ENCODE measurements at places on chromosomes 13 and 19.

GRCh38 chr13:112870051-112870331 is 99.0 kb upstream of the MCF2L start:
- no peak for DNase-seq

- no peak for DNase-seq
These were observed 264.0 kb downstream of the TBC1D4 start for GRCh38 chr13:75217949-75218348.

- no peak for DNase-seq
These were observed 434.3 kb downstream of the EFNB2 start for GRCh38 chr13:106101201-106101600.

DNA sequence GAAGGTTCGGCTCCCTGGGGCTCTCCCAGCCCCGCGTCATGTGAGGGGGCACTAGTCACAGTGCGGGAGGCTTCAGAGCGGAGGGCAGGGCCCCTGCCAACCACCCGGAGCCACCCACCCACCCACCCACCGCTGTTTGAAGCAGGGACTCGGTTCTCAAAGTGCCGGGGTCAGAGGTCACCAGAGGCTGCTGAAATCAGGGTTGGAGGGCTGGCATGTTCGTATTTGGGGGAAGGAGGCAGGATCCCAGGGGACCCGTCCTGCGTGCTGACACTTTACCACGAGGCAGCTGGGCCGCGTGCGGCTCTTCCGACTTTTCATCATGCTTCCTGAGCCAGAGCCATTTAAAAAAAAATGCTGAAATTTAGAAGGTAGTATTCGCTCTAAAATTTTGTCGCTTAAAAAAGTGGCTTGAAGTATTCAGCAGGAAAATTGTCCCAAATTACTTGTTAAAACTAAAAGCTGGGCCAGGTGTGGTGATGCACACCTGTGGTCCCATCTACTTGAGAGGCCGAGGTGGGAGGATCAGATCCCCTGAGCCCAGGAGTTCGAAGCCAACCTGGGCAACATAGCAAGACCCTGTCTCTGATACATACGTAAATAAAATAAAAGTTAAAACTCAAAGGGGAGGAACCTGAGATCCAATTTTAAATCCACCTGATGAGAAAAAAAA is 21.2 kb downstream of the ATP11A start:
- DNase-seq = no peak

- DNase-seq = no peak
These were observed 202.6 kb upstream of the SOX21 start for GRCh38 chr13:94914895-94915294.

DNA sequence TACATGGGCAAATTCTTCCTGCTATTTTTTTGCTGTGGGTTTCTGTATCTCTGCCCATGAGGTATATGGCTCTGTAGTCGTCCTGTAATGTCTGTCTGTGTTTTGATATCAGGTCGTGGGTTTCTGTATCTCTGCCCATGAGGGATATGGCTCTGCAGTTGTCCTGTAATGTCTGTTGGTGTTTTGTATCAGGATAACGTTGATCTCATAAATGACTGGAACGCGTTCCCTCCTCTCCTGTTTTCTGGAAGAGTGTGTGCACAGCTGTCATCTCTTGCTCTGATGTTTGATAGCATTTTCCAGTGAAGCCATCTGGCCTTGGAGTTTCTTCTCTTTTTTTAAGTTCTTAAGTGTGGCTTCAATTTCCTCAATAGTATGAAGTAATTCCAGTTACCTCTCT is 57.2 kb downstream of the SOX1 start:
- no peak for DNase-seq

- DNase-seq = no peak
These were observed 8.6 kb downstream of the KDM4B start for GRCh38 chr19:4977299-4978174.

- DNase-seq = no peak
These were observed 7.4 kb downstream of the DBP start for GRCh38 chr19:48629599-48630295.

DNA sequence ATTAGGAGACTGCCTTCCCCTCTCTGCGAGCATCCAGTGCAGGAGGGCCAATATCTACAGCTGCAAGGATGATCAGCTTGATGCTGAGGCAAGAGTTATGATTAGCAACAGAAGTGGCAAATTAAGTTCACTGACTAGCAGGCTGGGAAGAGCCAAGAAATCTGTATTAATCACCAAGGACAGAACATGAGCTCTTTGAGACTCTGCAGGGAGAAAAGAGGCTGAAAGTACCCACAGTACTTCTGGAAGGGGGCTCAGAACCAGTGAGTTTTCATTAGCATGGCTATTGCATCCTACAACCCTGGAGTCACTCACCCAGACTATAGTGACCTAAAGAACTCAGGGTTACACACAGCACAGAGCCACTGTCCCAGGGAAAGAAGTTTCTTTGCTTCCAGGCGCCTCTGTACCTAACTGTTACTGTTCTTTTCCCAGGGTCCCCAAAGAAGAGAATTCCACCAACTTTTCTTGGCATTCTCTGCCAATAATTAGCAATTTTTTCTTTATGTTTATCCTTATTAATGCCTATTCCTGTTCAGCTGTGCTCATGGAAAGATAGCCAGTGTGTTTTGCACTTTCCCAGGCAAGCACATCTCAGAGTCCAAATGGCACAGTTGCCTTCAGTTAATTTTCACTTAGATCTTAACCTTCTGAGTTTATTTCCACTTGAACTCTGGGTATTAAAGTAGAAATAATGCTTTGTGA is 25.8 kb upstream of the MEDAG start:
- no peak for DNase-seq

GRCh38 chr13:27920677-27921420 is 1.0 kb downstream of the PDX1 start:
- no peak for DNase-seq

- no peak for DNase-seq
These were observed 24.7 kb upstream of the GPR183 start for GRCh38 chr13:99331881-99332293.

GRCh38 chr19:5166262-5166661 is 174.3 kb downstream of the PTPRS start:
- no peak for DNase-seq

- no peak for DNase-seq
These were observed 92.7 kb upstream of the SLC7A1 start for GRCh38 chr13:29688193-29688592.

DNA sequence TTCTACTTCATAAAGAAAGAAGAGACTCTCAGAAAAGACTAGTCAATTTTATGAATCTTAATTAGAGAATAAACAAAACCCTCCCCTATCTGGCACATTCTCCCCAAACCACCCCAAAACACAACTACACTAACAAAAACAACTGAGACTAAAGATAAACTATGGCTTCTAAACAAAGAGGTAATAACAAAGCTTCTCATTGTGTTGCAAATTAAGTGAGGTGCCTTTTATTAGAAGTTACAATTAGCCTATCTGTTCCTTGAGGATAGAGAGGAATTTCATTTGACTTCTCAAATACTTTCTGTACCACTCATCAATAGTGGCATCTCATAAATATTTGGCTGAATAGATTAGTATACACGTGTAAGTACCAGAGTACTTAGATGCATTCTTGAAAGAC is 1196.2 kb downstream of the PCDH9 start:
- no peak for DNase-seq

GRCh38 chr19:52943884-52944643 is 18.6 kb downstream of the ZNF816 start:
- no peak for DNase-seq

- DNase-seq = no peak
These were observed 98.9 kb upstream of the SGCG start for GRCh38 chr13:23081901-23082300.

- no peak for DNase-seq
These were observed 3.0 kb downstream of the MIER2 start for GRCh38 chr19:341386-342127.

All from GM18507 (cell line).